ENCODE measurements at places on chromosomes 2 and 18. TPM values are rescaled to one million over a fixed set of nuclear protein-coding genes. Genes with fewer than 3 reads are reported as not detected.

DNA sequence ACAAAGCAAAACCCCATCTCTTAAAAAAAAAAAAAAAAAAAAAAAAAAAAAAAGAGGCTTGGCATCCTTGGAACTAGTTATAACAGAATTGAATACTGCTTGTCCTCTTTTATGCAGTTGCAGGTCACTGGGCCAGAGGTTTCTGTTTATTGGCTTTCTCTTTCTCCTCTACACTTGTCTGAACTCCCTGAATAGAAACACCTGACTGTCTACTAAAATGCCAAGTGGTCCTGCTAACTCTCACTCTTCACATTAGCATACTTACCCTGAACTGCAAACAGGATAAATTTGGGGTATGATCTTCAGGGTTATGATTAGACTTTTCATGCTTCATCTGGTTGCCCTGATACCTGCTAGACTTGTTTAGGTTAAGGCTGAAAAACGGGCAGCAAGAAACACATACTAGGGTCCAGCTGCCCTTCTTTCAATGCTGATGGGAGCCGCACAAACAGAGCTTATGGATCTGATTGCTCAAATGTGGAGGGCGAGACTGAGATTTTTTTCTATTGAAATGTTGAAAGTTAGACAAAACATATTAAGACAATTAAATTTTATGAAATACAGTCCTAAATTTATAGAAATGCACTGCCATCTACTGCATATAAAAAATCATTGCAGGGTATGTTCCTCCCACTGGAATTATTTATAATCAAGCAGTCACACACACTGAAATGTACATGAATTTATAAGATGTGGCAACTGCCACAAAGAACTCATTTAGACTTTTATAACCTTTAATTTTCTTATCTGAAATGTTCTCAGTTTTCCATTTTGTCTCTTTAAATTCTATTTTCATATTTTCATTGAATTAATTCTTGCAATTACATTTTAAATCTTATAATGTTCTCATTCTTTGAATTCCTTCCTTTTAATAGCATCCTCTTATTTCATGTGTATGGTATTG lies 40.8 kb downstream of the GTF3C3 start:
- no peaks in the 10 kb centered on the region for H3K27me3 ChIP-seq
- H3K4me3 ChIP-seq, result no peak overlapping the region
- no peak overlapping the region for H3K27ac ChIP-seq
- no peaks in the 10 kb centered on the region for H3K4me1 ChIP-seq

DNA sequence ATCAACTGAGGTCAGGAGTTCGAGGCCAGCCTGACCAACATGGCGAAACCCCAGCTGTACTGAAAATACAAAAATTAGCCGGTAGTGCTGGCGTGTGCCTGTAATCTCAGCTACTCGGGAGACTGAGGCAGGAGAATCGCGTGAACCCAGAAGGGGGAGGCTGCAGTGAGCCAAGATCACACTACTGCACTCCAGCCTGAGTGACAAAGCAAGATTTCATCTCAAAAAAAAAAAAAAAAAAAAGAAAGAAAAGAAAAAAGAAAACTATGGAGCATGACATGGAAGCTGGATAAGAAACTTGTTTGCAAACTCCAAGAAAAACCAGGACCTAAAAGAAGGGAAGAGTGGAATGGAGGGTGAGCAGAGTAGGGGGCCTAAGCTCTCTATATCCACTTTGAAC lies 1.9 kb upstream of the CHMP1B start:
- peaks cover 7% of the 10 kb centered on the region for H3K36me3 ChIP-seq
- no peak overlapping the region for H3K4me3 ChIP-seq
- H3K4me1 ChIP-seq, result peaks cover 37% of the 10 kb centered on the region
- no peaks in the 10 kb centered on the region for H3K27me3 ChIP-seq
- no peak for DNase-seq

DNA sequence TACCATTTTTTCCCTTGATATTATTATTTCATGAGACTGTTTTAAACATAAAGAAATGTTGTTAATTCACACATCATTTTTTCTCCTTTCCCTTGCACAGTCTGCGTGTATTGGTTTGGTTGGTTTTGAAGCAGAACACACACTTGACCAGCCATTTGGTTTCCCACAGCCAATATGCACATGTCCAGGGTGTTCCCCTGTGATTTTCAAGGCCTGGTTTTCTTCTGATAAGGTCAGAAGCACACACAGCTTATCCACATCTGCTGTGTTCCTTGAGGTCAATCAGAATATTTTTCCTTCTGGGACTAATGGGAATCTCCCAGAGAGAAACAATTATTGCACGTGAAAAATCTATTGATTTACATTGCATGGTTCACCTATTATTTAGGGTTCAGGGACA lies 103.2 kb upstream of the EFEMP1 start:
- no peaks in the 10 kb centered on the region for H3K4me1 ChIP-seq
- H3K4me3 ChIP-seq, result no peak overlapping the region
- no peak for DNase-seq
- no peaks in the 10 kb centered on the region for H3K27me3 ChIP-seq
- no peaks in the 10 kb centered on the region for H3K36me3 ChIP-seq

GRCh38 chr2:208945719-208946256 lies 478.1 kb upstream of the MAP2 start:
- no peak overlapping the region for H3K27ac ChIP-seq
- no peak overlapping the region for H3K4me3 ChIP-seq
- no peaks in the 10 kb centered on the region for H3K27me3 ChIP-seq
- DNase-seq, result no peak
- no peaks in the 10 kb centered on the region for H3K36me3 ChIP-seq

- H3K27ac ChIP-seq, result peak overlapping the region; percentile 53
- H3K4me1 ChIP-seq, result peaks cover 49% of the 10 kb centered on the region
- H3K36me3 ChIP-seq, result peaks cover 73% of the 10 kb centered on the region
- H3K4me3 ChIP-seq, result no peak overlapping the region
- DNase-seq, result no peak
- H3K27me3 ChIP-seq, result no peaks in the 10 kb centered on the region
Observed at GRCh38 chr2:233436691-233437438, 82.6 kb downstream of the DGKD start.

GRCh38 chr2:71748227-71748626 lies 294.9 kb downstream of the DYSF start:
- no peaks in the 10 kb centered on the region for H3K36me3 ChIP-seq
- H3K4me3 ChIP-seq, result no peak overlapping the region
- H3K27me3 ChIP-seq, result no peaks in the 10 kb centered on the region
- peaks cover 20% of the 10 kb centered on the region for H3K4me1 ChIP-seq

GRCh38 chr18:70337139-70337972 lies 48.5 kb downstream of the SOCS6 start:
- no peak overlapping the region for H3K4me3 ChIP-seq
- peaks cover 6% of the 10 kb centered on the region for H3K4me1 ChIP-seq
- peaks cover 20% of the 10 kb centered on the region for H3K36me3 ChIP-seq
- no peaks in the 10 kb centered on the region for H3K27me3 ChIP-seq
- H3K27ac ChIP-seq, result peak overlapping the region; percentile 56

ERICH2 gene
- total RNA-seq, result not detected

LAMA1 gene
- 1.7 TPM for total RNA-seq

ARID5A gene
- 24.3 TPM for total RNA-seq

GRCh38 chr2:160308915-160309314 lies 108.8 kb upstream of the ITGB6 start:
- no peak for DNase-seq
- H3K36me3 ChIP-seq, result no peaks in the 10 kb centered on the region

- H3K4me3 ChIP-seq, result no peak overlapping the region
- DNase-seq, result no peak
Observed at GRCh38 chr18:3230401-3231334, 10.9 kb upstream of the MYOM1 start.

DNA sequence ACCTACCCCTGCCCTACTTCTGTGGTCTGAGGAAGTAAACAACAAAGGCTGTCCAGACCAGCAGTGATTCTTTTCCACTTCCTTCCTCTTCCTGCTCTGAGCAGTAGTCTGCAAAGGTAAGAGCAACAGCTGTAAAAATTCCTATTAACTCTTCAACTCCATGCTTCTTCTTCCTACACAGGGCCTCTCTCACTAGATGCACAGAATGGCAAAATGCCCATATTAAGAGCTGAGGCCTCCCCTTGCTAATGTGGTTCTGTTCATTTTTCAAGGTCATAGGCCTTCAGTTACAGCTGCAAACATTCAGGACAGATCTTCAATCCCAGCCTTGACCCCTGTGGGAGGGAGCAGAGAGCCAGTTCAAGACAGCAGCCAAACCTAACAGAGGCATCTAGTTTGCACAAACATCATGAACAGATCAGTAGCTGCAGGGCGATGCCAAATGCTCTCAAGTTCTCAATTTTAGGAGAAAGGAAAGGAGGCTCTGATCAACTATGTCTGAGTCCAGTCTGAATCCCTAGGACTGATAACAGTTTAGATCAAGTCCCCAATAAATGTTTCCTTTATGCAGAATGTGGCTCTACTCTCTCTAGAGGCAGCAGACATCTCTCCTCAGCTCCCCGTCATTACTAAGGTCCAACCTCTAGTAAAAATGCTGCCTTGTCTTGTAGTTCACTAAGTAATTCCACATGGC lies 20.9 kb downstream of the SLC40A1 start:
- H3K4me1 ChIP-seq, result peaks cover 92% of the 10 kb centered on the region
- no peak overlapping the region for H3K4me3 ChIP-seq
- H3K27me3 ChIP-seq, result no peaks in the 10 kb centered on the region
- H3K36me3 ChIP-seq, result peaks cover 39% of the 10 kb centered on the region
- H3K27ac ChIP-seq, result no peak overlapping the region

SPP2 gene
- total RNA-seq, result not detected
